ENCODE measurements at places on chromosomes 11 and 22.
A peak's percentile ranks its signal among the peaks of the same experiment; 100 is the strongest.

DNA sequence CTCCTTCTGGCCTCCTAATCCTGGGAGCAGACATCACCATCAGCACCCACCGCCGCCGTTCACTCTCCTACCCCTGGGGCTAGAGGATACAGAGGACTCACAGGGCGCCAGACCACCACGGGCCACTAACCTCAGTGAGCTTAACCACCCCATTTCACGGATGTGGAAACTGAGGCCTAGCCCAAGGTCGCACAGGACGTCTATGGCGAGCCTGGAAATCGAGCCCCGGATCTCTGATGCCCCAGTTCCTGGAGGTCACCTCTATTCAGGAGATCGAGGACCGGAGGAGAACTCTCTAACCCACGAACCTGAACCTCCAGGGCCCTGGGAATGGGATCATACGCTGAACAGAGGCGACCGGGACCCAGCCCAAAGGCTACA lies 349 bp downstream of the TIMM10 start:
- peak; percentile 6 for DNase-seq

DNA sequence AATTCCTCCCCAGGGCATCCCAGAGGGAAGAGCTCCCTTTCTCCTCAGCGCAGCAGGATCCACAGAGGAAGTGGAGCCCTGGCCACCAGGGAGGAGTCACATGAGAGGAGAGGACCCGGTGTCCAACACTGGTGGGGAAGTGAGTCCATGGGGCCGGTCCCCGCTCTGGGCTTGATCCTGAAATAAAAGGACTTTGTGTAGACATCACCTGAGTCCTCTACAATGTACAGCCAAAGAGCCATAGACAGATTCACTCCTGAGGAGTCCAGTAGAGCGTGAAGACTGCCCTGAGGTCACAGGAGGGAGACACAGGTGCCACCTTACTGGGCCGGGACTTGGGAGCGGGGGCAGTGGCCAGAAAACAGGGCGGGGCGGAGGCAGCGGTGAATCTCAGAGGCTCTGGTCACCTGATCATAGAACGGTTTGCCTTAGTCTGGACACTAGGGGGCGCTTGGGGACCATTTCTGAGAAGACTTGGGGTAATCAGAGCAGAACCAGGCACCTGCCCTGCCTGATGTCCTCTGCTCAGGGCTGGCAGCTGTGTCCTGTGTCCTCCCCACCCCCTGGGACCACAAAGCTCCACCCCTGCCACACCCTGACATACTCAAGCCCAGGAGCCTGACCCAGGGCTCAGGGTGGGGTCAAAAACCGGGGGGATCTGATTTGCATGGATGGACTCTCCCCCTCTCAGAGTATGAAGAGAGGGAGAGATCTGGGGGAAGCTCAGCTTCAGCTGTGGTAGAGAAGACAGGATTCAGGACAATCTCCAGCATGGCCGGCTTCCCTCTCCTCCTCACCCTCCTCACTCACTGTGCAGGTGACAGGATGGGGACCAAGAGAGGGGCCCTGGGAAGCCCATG lies 112.7 kb downstream of the VPREB1 start:
- DNase-seq, result peak; percentile 90

DNA sequence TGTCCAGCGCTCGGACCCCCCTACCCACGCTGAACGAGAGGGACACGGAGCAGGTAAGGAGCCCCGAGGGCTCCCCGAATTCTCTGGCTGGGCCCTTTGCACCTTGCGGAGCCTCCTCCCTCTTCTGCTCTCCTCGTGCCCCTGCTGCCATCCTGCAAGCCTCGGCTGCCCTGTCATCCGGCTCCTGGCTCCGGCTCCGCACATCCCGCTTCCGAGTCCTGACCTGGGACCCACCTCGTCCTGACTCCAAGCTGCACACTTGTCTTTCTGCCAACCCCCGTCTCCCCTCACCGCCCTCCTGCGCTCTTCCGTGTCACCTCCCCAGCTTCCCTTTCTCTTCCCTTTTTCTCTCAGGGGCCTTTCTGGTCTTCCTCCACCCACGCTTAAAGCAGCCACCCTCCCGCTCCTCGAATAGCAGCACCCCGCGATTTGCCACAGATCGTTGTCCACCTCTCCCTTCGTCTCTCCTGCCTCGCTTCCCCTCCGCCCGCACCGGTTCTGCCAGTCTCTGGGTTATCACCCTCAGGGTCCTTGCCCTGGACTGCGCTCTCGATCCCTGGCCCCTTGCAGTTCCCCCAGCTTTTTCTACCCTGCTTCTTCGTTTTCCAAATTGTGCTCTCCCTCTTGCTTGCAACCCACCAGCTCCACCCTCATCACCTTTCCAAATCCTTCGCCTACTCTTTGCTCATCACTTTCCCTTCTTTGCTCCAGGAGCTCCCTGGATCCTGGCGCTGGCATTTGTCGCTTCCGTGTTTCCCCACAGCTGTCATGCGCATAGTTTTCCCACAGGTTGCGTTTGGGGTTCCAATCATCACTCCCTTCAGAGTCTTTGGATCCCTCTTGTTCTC lies 822 bp downstream of the MARK2 start:
- DNase-seq, result no peak

- no peak for DNase-seq
These were observed 32.1 kb downstream of the ARFGAP2 start for GRCh38 chr11:47144541-47144940.

- no peak for DNase-seq
These were observed 14.7 kb upstream of the SORL1-AS1 start for GRCh38 chr11:121467471-121467870.

GRCh38 chr11:17510507-17511206 lies 33.6 kb downstream of the USH1C start:
- no peak for DNase-seq

- DNase-seq, result no peak
These were observed 893.5 kb downstream of the TBC1D22A start for GRCh38 chr22:47655930-47656329.

DNA sequence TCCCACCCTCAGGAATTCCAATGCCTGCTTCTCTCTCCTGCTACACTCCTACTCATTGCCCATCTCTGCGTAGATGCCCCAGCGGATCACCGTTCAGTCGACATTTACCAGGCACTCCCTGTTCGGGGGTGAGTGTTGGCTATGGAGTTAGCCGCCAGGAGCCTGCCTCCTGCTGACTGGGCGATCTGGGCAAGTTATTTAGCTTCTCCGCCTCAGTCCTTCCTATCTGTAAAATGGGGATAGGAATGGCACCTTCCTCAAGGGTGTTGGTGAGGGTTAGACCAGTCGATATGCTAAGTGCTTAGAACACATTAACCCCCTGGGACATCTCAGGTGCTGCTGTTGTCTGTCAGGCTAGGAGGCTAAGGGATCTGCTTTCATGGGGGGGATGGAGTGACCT lies 30.9 kb downstream of the FADD start:
- DNase-seq, result no peak

- DNase-seq, result no peak
These were observed 145.7 kb downstream of the ARHGAP42 start for GRCh38 chr11:100832829-100833228.

- no peak for DNase-seq
These were observed 12.1 kb downstream of the SF3A1 start for GRCh38 chr22:30344447-30345200.

DNA sequence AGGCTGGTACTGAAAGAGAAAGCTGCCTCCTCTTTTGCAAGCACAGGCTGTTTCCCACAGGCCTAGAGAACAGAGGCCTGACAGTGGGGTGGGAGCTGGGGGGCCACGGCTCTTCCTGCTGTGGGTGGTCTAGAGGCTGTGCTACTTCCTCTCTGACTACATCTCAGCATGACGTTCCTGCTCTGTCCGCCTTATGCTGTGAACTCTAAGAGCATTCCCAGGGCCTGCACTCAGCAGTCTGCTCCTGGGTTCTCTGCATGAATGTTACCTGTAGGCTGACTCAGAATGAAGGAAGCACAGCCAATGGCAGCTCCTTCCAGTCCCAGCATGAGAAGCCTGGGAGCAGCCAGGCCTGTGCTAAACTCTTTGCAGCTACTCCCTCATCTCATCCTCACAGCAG lies 534.3 kb downstream of the NTM start:
- DNase-seq, result no peak

GRCh38 chr11:123235117-123235655 lies 40.1 kb upstream of the CLMP start:
- DNase-seq, result peak; percentile 14

DNA sequence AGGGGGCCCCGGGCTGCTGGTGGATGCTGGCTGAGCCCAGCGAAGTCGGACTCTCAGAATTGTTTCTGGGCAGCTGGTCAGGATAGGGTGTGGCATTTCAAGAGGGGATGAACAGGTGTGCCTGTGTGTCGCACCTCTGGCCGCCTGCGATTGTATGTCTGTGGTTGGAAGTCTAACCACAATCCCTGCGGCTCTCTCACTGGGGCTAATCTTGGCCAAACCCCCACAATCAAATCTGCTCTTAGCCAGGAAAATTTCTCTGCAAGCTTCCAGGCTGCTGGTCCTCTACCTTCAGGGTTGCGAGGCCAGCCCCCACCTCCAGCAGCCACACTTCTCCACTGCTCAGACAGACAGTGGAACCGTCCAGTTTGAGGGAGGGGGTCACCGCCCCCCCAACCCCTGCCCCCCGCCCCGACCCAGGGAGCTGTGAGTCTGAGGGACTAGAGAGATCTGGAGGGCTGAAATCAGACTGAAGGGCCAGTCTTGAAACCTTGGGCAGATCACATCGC lies 953 bp downstream of the ATG16L2 start:
- DNase-seq, result no peak

All from neural crest cell (in vitro differentiated cells).